ENCODE measurements at places on chromosomes 11 and 22. TPM values are rescaled to one million over a fixed set of nuclear protein-coding genes. Genes with fewer than 3 reads are reported as not detected.

Gene OR10D3
- not detected for polyA plus RNA-seq

Gene ART1
- polyA plus RNA-seq, result not detected

Gene MTMR3
- 9.5 TPM for polyA plus RNA-seq

Gene GGT1
- 3.7 TPM for polyA plus RNA-seq

Gene INPP5J
- polyA plus RNA-seq, result 28.9 TPM

Gene GLYATL1B
- not detected for polyA plus RNA-seq

Gene CRYBB2
- not detected for polyA plus RNA-seq

Gene C11orf91
- polyA plus RNA-seq, result not detected

Gene SCGB1C1
- polyA plus RNA-seq, result not detected

DNA sequence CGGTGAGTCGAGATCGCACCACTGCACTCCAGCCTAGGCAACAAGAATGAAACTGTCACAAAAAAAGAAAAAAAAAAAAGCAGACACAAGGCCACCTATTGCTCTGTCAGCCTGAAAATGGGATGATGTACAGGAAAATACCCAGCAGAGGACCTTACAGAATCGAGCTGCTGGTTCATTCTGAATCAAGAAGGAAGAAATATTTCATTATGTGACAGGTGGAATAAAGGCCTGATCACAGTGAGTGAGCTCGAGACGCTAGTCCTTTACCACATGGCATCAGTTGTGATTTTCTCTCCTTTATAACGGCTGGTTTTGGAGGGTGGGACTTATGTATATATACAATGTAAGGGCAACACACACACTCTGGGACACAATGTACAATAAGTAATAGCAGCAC is 340.0 kb downstream of the LARGE1 start:
- DNase-seq, result no peak

DNA sequence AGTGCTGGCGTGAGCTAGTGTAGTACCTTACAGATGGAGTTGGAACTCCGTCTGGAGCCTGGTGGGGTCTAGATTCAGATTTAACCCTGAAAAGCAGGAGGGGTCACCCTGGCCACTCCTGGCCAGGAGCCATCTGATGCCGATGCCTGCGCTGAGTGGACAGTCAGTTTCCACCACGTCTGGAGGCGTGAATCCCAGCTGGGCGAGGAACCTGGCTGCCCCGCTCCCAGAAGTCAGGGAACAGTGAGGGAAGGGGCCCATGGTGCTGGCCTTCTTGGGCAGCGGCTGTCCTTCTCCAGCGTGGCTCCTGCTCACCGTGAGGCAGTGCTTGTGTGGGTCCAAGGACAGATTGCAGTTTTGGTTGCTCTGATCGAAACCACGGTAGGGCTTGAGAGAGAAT is 76.3 kb downstream of the PARVB start:
- peak; percentile 33 for DNase-seq

- DNase-seq, result no peak
These were observed 1.6 kb upstream of the RAB30 start for GRCh38 chr11:83073258-83073657.

DNA sequence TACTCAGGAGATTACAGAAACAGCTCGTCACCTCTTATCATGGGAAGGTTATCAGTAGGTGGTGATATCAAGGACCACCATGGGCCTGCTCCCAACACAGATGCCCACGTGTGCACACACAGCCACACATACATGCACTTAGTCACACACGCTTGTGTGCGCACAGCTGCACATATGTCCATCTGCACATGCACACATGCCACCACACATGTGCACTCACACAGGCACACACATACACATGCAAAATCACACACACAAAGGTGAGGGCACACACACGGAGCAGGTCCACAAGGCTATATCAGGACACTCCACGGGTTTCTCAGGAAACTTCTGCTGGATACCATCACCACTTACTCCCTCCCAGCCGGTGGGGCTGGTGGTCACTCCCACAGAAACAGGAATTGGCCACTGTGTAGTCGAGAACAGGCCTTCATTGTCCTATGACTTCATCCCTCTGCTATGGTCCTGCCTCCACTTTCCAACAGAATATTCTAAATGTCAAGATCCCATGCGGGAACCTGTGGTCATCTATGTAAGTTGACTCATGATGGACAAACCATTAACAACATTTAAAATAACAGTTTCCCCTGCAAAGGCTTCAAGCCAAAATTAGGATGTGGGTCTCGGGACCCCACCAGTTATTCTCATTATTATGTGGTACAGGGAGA is 2.2 kb downstream of the C11orf24 start:
- no peak for DNase-seq

GRCh38 chr11:66720223-66720898 is 8.7 kb downstream of the SPTBN2 start:
- DNase-seq, result no peak

DNA sequence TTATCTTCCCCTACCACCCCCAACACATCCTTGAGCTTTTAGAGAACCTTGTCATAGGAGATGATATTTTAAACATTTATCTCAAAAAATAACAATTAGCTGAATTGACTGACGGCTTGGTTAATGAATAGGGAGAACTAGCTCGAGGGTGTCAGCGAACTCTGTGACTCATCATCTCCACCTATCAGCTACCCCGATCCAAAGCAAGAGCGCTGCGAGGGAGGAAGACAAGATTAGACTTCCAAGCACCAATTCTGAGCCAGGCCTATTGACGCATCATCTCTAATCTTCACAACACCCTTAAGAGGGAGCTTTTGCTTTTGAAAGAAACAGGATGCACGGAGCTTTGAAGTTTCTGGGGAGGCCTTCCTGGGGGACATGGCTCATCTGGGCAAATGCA is 51.0 kb upstream of the GALNT18 start:
- no peak for DNase-seq

DNA sequence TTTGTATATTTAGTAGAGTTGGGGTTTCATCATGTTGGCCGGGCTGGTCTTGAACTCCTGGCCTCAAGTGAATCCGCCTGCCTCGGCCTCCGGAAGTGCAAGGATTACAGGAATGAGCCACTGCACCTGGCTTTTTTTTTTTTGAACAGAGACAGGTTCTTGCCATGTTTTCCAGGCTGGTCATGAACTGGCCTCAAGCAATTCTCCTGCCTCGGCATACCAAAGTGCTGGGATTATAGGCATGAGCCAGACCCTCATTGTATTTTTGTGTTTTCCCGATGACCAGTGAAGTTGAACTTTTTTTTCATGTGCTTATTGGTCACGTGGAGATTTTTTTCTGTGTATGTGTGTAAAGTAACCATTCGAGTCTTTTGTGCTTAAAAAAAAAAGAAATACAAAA is 48.2 kb downstream of the KIAA1671 start:
- no peak for DNase-seq

DNA sequence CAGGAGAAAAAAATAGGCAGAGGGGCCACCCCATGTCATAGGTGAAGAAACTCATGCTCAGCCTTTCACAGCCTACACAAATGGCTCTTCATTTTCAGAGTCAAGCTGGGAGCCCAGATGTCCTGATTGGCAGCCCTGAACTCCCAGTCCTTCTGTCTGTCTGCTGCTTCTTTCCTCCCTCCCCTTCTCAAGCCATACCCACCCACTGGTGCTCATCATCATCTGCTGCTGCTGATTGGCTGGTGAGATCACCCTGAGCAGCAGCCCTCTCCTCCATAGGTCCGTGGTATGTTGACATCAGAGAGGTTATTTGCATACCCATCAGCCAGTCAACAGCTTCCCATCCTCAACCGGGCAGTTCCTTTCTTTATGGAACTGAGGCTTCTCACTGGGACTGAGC is 46.1 kb upstream of the PRDM11 start:
- no peak for DNase-seq

DNA sequence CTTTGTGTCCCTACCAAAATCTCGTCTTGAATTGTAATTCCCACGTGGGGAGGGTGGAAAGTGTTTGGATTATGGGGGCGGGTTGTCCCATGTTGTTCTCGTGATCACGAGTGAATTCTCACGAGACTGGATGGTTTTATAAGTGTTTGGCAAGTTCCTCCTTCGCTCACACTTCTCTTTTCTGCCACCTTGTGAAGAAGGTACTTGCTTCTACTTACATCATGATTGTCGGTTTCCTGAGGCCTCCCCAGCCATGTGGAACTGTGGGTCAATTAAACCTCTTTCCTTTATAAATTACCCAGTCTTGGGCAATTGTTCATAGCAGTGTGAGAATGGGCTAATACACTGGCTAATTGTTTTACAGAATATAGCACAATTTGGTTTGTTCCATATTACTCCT is 326.3 kb downstream of the GRM5 start:
- no peak for DNase-seq

GRCh38 chr11:102724904-102725500 is at the start of gene MMP8:
TSS of gene MMP8 (minus strand) at chr11:102724954. CDS start at chr11:102724855, 99 bp downstream.
- no peak for DNase-seq

GRCh38 chr11:122741613-122742300 is 86.2 kb downstream of the UBASH3B start:
- DNase-seq, result peak; percentile 68

GRCh38 chr22:37617431-37617830 is 8.8 kb downstream of the GGA1 start:
- DNase-seq, result no peak

DNA sequence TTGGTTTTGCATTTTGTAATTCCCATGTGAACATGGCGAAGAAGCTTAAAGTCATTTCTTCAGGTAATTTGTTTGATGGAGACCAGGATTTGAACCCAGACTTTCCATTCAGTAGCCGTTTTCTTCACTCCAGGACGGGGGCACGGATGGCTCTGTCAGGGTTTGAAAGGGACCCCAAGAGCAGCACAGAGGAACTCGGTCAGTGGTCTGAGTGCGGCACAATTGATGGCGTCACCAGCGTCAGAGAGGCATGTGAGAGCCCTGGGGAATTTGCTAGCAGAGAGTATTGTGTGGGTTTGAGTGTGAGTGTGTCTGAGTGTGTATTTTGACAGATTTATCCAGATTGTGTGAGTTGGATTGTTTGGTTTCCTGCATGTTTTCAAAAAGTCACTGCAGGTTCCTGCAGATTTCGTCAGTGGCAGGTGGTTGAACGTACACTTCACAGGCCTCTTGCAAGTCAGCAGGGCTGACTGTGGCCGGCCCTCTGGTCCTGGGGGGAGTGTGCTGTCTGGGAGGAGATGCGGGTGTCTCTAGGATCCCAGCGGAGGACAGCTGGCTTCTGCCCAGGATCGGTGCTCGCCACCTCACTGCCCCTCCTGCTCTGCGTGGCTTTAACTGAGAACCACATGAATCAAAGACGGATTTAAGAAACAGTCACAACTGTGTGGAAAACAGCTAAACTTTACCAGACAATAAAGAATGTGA is 199.3 kb downstream of the TBC1D22A start:
- DNase-seq, result no peak

DNA sequence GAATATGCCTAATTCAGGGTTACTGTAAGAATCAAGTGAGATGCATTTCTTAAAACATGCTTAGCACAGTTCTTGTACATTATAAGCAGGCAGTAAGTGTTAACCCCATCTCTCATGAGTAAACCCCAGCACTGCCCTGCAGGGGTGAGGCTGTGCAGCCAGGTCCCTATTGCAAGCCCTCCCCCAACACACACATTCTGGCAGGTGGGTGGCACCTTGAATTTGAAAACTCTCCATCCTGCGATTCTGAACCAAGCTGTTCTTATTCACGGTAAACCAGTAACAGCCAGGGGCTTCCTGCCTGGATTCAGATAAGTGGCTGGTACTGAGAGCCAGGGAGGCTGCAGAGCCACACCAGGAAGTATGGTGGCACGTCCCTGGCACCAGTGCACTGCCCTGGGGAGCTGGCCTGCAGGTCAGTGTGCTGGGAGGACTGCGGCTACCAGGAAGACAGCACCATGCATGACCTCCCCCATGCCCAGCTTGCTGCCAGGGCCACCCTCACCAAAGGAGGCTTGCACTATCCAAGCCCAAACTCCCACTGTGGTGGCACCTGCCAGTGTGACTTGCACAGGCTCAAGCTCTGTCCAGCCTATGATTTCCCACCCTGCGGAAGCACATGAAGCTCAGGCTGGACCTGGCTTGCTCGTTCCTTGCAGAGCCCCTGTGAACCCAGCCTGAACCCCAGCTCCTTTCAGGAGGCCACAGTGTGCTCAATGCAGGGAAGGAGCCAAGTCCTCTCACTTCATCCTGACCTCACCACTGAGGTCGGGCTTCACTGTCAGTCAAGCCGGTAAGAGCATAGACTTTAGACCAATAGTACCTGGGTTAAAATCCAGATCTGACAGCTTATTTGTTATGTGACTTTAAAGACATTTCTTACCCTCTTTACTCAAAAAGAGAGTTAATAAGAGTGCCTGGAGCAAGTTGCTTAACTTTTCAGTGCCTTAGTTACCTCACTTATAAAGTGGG is 88.1 kb downstream of the MICAL2 start:
- DNase-seq, result peak; percentile 43

DNA sequence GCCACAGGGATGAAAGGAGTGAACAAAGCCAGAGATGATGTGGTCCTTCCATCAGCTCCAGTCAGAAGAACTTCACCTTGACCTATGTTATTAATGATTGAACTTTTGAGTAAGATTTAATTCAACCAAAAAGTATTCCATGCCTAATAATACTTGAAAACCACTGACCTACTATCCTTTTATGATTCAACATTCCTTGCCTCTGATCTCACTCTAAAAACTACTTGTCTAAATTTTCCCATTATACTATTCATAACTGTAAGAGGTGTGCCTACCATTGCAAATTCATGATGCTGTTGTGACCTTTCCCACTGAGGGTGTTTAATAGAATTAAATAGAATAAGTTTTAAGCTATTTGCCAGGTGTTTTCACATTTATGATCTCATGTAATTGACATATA is 164.7 kb upstream of the GUCY1A2 start:
- no peak for DNase-seq

- DNase-seq, result no peak
These were observed 13.7 kb downstream of the CYB561A3 start for GRCh38 chr11:61347916-61348461.

- no peak for DNase-seq
These were observed 10.5 kb downstream of the POLD3 start for GRCh38 chr11:74602637-74603556.

GRCh38 chr22:40121461-40121860 is 56.3 kb upstream of the TNRC6B start:
- no peak for DNase-seq

DNA sequence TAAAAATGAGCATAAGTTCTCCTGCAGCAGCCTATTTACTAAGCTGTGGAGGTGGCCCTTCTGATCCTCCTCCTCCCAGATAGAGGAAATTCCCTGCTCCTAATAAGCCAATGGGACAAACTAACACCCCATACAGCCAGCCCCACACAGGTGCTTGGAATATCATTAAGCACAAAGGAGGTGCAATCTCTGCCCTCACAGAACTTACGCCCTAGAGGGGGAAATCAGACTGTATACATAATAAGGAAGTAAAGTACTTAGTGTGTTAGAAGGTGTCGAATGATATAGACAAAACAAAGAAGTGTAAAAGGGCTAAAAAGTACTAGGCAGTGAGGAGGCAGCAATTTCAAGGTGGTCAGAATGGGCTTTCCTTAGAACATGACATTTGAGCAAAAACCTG is 5.8 kb downstream of the MS4A12 start:
- no peak for DNase-seq

DNA sequence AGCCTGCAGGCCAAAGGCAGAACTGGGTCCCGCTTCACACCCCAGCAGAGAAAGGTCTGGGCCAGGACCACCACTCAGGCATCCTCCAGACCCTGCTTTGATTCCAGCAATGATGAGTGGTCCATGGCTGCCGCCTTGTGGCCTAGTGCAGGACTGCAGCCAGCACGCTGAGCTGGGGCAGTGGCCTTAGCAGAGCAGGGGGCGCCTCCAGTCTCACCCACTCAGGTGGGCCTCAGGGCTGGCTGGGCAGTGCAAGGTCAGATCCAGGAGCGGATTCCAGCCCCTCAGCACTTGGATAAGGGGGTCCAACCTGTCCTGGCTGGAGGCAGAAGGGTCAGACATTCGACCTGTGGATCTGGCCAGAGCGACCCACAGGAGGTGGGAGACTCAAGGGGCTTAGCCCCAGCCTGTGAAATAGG is 9.6 kb upstream of the PDE2A start:
- DNase-seq, result peak; percentile 87

- DNase-seq, result no peak
These were observed 9.8 kb upstream of the SEPTIN5 start for GRCh38 chr22:19704355-19705015.

Data from right cardiac atrium (tissue), 5 donors.